ENCODE measurements at places on chromosomes 3 and 15. TPM values are rescaled to one million over a fixed set of nuclear protein-coding genes. Genes with fewer than 3 reads are reported as not detected.
A peak's percentile ranks its signal among the peaks of the same experiment; 100 is the strongest.

DNA sequence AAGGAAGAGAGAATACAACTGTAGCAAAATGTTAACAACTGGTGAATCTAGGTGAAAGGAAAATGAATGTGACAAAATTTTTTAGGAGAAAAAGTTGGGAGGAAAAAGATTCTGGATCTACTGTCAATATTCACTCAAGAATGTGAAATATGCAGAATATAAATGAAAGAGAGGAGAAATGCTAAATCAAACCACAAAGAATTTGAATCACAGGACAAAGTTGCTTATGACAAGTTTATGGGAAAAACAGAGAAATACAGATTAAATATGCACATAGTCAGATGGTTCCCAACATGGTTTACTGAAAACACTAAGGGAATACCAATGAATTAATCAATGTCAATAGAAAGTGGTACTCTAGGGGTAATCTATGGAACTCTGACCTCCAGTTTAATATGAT is 27.6 kb downstream of the C3orf33 start:
- H3K36me3 ChIP-seq: no peaks in the 10 kb centered on the region
- no peaks in the 10 kb centered on the region for H3K4me1 ChIP-seq
- no peak for DNase-seq
- H3K27ac ChIP-seq: no peak overlapping the region
- no peak overlapping the region for H3K4me3 ChIP-seq
- H3K27me3 ChIP-seq: no peaks in the 10 kb centered on the region

GRCh38 chr15:45458746-45459403 is 63.7 kb downstream of the SLC30A4 start:
- no peaks in the 10 kb centered on the region for H3K36me3 ChIP-seq
- H3K27me3 ChIP-seq: no peaks in the 10 kb centered on the region
- peak overlapping the region; percentile 58 for H3K4me3 ChIP-seq
- no peak overlapping the region for H3K27ac ChIP-seq
- peaks cover 16% of the 10 kb centered on the region for H3K4me1 ChIP-seq
- DNase-seq: peak; percentile 82

DNA sequence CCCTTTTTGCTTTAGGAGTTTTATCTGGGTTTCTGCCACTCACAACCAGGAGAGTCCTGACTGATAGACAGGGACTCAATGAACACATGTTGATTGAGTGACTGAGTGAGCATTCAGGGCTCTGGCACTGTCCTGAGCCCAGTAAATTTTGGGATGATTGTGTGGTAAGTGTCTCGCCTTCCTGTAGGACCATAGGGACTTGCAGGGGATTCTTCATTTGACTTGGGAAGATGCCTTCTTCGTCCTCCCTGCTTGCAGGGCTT is 22.3 kb upstream of the FLNB start:
- H3K4me1 ChIP-seq: peaks cover 10% of the 10 kb centered on the region
- no peak for DNase-seq
- H3K27me3 ChIP-seq: no peaks in the 10 kb centered on the region
- no peaks in the 10 kb centered on the region for H3K36me3 ChIP-seq
- no peak overlapping the region for H3K4me3 ChIP-seq

- H3K27me3 ChIP-seq: no peaks in the 10 kb centered on the region
- H3K4me1 ChIP-seq: no peaks in the 10 kb centered on the region
- H3K4me3 ChIP-seq: no peak overlapping the region
- no peaks in the 10 kb centered on the region for H3K36me3 ChIP-seq
- no peak for DNase-seq
Measured at GRCh38 chr15:89164712-89165211, 56.6 kb downstream of the RLBP1 start.

GRCh38 chr3:19967208-19967607 is 20.3 kb downstream of the RAB5A start:
- no peaks in the 10 kb centered on the region for H3K4me1 ChIP-seq
- H3K36me3 ChIP-seq: no peaks in the 10 kb centered on the region
- no peaks in the 10 kb centered on the region for H3K27me3 ChIP-seq
- H3K4me3 ChIP-seq: no peak overlapping the region
- no peak overlapping the region for H3K27ac ChIP-seq

DNA sequence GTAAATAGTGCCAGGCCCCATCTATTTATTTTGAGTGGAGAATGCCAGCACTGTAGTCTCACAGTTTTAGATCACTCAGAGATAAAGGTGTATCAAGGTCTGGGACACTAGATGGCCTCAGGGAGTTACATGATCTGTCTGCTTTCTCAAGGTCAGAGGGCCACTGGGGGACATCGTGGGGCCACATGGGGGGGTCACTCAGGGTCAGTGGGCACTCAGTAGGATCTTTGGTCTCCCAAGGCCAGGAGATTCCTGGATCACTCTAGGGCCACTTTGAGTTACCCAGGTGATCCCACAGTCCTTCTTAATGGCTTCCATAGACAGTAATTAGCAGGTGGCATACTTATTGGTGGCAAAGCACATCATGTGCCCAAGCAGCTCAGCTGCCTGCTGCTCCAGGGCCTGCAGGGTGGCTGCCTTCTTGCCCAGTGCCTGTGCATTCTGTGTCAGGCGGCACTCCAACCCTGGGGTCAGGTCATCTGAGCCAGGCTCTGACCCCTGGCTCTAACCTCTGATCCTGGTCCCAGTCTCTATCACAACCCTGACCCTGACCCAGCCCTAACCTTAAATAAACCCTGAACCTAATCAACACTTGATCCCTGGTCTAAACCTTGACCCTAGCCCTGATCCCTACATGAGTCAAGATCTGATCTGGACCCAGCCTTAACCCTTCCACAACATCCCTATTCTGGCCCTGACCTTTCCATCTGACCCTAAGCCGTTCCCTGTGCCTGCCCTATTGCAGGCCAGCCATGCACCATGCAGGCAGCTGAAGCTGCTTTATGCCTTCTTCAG is 1.8 kb upstream of the LAMB2 start:
- no peak overlapping the region for H3K4me3 ChIP-seq
- no peak for DNase-seq
- H3K27ac ChIP-seq: no peak overlapping the region

The MRPL46 gene
- 29.5 TPM for total RNA-seq

The FBXW12 gene
- not detected for total RNA-seq

The LMOD3 gene
- total RNA-seq: not detected

The PCSK6 gene
- total RNA-seq: 0.87 TPM

The RGMA gene
- total RNA-seq: not detected

Data from naive thymus-derived CD4-positive, alpha-beta T cell (primary cell).